Brain microvascular endothelial cell (primary cell): ENCODE measurements at places on chromosomes 3 and 15.

GRCh38 chr15:77599357-77599756 is 33.4 kb downstream of the LINGO1 start:
- no peak for DNase-seq

- DNase-seq = no peak
Measured at GRCh38 chr15:99441444-99441800, 124.4 kb upstream of the MEF2A start.

GRCh38 chr3:12574661-12575060 is 17.8 kb downstream of the MKRN2 start:
- DNase-seq = no peak

DNA sequence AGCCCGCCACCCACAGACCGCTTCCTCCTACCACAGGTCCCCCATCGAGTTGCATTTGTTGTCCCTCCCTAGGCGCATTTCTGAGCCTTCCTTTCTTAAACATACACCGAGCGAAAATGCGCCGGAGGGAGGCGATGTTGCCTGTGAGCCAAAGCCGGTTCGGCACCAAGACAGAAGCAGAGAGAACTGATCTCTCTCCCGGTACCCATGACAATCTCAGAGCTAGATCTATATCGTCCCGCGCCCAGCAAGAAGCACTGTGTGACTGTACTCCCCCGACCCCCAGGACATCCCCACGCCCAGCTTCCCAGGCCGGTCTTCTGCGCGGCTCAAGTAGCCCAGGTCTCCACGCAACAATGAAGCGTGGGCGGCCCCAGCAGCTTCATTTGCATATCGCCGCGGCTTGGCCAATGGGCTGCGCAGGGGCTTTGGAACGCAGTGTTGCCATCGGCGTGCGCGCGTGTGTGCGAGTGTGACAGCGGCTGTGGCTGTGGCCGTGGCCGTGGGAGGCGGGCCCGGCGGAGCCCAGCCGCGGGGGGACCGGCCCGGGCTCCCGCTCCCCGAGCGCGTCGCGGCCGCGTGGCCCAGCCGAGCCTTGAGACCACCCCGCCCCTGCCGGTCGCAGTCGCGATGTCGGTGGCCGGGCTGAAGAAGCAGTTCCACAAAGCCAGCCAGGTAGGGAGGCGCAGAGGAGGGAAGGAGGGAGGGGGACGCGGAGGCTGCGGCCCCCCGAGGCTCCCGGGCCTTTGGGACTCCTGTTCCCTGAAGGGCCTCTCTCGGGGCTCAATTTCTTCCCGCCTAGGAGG is at the start of gene SH3GL3:
TSS of gene SH3GL3 (plus strand) at position 438 of the 806 bp plus-strand sequence. CDS start at position 631, 193 bp downstream.
- peak; percentile 66 for DNase-seq

DNA sequence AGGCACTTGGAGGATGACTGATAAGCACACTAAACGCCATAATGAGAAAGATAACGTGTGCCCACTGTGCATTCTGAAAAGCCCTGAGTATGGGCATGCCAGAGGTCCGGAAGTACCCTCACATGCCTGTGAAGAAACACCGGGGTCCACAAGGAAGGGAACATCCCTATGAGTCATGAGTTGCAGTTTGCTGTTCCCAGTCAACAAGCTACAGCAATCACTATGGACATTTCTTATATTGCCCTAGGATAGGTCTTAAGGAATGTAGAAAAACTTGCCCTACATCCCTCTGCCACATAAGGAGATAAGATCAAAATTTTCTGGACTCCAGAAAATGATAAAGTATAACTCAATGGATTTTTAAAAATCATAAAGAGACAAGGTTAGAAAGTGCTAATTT is 9.9 kb downstream of the MB21D2 start:
- no peak for DNase-seq

- DNase-seq = no peak
Measured at GRCh38 chr3:24956613-24957012, 462.0 kb upstream of the THRB start.

DNA sequence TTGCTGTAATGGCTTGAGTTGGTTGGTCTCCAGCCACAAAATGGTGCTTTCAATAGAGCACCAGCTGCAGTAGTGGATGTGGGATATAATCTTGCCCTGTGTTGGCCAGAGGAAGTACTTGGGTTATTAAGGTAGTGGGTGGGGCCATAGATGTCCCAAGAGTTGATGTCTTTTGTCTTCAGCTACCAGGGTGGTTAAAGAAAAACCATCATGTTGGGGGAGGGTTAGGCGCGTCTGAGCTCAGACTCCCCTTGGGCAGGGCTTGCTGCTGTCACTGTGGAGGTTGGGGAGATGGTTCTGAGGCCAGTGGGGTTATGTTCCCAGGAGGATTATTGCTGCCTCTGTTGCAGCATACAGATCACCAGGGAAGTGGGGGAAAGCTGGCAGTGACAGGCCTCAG is 46.9 kb upstream of the GADL1 start:
- no peak for DNase-seq

DNA sequence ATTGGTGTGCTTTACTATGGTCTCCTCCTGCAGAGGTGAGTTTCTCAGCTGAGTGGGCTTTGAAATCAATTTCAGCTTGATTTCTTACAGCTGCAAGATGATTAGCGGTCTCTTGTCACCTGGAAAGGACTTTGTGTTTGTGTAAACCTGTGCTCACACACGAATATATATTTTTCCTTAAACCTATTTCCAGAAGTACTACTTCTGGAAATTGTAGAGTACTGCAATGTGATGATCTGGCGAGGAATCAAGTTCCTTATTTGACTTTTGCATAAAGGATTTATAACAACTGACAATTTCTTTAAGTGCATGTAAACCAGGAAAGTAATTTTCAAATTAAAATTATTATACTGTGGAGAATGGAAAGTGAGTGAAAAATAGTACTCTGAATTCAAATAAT is 2.1 kb downstream of the MCTP2 start:
- DNase-seq = no peak
